ENCODE measurements at places on chromosomes 5 and 9.

GRCh38 chr9:118457171-118458000, 753.2 kb downstream of the TLR4 start:
- DNase-seq: no peak

DNA sequence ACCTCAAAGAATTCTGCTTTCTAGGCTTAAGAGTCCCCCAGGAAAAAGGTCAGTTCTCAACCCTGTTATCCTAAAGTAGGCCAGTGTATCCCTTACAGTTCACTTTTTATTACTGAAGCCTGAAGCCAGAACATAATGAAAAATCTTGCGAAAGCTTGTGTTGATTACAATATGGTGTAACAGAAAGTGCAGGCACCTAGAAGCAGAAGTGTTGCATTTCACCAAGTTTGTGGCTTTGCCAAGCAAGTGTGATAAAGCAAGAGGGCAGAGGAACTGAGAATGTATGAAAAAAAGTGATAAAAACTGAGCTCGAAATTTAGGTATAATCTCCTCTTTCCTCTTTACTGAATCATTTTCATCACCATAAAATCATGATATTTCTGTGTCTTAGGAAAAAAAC, 26.2 kb downstream of the AGTPBP1 start:
- no peak for DNase-seq

- DNase-seq: no peak
Measured at GRCh38 chr5:178630951-178631350, 4.1 kb upstream of the CLK4 start.

DNA sequence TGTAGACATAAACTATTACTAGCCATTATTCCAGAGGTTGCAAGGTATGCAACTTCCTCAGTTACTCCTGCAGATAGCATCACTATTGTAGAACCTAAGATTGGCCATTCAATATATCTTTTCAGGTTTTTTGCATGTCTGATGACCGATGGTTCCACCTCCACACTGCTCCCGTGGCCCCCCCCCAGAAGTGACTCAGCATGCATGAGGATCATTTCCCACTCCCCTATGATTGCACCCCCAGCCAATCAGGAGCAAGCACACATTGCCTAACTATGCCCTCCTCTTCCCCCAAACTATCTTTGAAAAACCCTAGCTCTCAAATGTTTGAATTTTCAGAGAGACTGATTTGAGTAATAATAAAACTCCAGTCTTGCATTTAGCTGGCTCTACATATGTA, 601.4 kb upstream of the TLE4 start:
- no peak for DNase-seq

DNA sequence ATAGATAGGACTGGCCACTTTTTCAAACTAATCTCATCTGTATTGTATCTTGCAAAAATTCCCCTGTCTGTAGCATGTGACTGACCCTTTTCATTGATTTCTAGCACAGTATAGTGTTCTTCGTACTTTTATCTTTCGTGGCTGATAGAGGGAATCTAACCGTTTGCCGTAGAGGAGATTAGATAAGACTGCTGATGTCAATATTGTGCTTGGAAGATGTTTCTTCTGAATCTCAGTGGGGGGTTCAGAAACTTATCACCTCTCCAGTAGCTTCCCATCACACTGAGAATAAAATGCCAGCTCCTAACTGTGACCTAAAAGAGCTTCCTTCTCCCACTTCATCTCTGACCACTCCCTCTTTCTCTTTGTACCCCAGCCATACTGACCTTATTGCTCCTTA, 25.4 kb upstream of the ALDOB start:
- no peak for DNase-seq

DNA sequence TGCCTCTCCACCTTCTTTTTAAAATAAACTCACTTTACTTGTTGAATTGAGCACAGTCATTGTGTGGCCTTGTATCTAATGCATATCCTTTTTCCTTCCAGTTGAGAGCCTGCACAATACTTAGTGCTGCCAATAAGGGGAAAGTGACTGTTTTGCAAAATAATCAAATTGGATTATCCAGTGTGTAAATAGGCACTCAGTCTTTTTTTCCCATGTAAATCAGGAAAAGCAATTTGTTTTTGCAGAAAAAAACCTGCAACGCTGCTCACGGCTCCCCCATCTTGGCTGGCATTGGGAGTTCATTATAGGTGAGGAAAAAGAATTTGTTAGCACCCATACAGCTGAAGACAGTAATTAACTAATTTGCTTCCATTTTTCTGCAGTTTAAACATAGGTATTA, 299.9 kb downstream of the CSNK1G3 start:
- DNase-seq: no peak

- DNase-seq: no peak
Measured at GRCh38 chr9:93500571-93501298, 47.4 kb upstream of the FAM120AOS start.
